Stimulated activated naive CD8-positive, alpha-beta T cell treated with anti-CD3 and anti-CD28 coated beads, Interleukin-15, amount 100 ng/mL, for 72 hours (primary cell): ENCODE measurements at places on chromosomes 5 and 9.
A peak's percentile ranks its signal among the peaks of the same experiment; 100 is the strongest.

DNA sequence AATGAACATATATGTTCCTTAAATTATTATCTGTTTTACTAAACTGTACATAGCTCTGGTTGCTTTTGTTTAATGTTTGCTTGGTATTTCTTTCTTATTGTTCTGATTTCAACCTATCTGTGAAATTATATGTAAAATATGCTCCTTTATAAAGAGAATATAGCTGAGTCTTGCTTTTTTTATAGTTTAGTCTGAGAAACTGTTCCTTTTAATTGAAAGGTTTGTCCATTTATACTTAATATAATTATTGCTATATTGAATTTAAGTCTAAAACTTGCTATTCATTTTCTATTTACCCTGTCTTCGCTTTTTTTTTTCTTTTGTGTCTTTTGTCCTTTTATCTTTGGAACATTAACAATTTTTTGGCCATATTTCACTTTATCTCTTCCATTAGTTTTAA is 712.0 kb downstream of the MAT2B start:
- DNase-seq: no peak

DNA sequence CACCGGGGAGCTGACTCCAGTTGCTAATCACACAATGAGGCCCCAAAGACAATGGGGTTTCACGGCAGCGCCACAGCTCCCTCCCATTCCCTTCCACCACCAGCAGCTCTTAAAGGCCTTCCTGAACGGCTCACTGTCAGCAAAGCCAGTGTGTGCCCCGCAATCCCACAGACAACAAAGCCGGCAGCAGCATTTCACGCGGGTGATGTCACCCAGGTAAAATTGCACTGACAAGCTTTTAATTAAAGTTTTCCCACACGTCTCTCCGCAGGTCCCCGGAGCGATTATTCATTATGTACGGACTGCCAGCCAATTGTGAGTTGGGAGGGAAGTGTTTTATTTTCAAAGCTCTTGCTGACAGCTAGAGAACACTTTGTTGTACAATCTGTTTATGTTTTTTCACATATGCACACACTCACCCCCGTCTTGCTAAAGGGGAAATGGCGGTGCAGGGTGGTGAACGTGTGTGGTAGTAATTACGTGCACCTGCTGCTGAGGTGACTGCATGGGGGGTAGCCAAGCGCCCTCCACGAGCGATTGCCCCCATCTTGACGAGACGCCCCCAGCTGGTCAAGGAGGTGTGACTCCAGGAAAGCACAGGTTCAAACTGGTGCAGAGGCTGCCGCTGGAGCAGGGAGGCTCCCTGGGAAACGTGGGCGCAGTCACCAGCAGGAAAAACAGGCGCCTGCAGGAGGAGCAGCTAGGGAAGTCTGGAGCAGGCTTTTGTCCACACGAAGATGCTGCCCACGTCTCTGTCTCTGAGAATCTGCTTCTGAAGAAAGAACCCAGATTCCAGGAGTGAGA is 65.0 kb downstream of the IRX2 start:
- no peak for DNase-seq

DNA sequence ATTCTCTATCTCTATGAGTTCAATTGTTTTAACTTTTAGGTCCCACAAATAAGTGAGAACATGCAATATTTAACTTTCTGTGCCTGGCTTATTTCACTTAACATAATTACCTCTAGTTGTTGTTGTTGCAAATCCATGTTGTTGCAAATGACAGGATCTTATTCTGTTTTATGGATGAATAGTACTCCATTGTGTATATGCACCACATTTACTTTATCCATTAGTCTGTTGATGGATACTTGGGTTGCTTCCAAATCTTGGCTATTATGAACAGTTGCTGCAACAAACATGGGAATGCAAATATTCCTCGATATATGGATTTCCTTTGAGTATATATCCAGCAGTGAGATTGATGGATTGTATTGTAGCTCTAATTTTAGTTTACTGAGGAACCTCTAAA is 36.3 kb downstream of the MEGF9 start:
- no peak for DNase-seq

DNA sequence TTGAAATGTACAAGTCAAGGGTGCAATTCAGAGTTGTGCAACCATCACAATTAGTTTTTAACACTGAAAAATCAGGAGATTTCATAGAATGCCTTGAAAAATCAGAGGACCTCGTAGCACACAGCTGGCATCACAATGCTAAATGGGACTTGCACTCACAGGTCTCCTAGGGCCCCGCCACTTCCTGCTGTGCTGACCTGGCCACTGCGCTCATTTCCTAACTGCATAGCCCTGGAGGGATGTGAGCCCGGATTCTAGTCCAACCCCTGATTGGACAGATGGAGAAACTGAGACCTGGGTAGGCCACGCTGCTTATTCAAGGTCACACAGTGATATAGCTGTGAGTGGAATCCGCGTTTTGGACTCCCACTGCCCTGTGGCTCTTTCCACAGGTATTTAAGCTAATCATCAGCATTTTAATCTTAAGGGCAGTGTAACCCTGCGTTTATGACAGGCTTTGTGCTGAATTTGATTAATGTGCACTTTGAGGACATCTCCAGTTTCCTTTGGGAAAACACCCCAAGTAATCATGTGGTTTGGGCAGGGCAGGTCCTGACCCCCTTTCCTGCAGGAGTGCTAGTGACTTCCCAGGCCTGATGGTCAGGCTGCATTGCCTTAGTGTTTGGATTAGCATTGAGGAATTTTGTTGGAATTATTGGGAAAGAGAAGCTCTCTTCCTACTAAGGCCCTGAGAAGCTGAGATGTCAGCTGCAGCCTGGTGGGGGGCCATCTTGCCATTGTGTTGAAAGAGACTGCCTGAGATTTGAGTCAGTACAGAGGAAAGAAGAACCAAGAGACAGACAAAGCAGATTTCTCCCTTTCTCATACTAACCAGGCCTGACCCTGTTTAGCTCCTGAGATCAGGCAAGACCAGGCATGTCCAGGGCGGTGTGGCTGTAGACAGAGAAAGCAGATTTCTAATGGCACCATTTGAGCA is 36.2 kb downstream of the STC2 start:
- no peak for DNase-seq

DNA sequence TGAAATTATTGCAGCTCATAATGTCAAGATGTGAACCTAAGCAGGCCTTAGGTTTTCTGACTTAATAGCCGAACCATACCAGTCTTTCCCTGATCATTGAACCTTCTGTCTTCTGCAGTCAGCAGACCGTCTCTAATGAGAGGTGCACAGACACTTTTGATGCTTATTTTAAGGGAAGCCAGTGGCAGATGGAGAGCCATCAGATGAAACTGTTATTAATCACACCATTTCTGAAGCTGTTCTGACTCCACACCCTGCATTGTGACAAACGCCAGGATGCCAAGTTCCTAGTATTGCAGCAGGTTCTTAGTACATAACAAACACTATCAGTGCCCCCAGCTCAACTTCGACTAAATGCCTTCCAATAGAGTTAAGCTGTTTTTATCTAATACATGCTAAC is 43.0 kb downstream of the PIK3R1 start:
- DNase-seq: no peak

DNA sequence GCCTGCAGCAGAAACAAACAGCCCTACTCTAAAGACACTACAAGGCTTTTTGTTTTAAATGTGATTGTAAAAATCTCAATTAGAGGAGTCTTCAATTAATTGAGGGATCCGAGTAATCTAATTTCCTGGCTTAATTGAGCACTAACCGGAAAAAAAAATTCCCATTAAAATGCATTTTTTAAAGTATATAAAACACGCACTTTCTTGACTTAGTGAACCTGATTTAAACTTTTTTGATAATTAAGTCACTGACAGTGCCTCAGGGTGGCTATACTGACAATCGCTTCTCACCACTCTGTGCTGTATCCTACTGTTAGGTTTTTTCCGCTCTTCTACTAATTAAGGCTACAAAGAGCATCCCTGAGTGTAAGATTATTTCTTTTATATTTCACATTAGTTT is 44.4 kb downstream of the DIRAS2 start:
- no peak for DNase-seq

DNA sequence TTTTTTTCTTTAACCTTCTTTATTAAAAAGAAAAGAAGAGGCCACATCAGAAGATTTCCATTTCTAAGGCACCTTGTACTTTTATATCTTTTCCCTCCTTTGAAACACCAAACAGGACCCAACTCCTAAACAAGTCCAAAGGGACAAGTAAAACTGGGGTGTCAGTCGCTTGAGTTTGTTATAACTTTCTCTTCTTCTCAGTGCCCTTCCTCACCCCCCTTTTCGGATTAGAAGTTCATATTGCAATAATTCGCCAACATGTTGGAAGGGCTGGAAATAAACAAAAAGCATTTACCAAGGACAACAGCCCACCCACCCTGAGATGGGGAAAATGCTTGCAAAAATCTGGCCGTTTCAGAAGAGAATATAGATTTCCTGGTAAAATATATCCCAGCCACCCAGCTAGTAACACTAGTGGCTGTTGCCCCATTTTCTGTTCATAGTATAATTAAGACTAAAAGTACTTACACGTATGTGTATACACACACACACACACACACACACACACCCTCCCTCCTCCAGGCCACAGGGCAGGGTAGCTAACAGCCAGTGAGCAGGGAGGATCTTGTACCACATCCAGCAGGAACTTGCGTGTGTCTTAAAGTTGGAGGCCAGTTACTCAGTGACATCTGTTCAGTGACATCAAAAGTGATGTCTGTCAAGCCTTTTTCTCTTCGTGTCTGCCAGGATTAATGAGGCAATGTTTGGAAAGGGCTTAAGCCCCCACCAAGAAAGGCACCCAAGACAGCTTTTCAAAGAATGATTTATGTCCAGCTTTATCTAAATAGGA is 149.1 kb upstream of the KLF4 start:
- no peak for DNase-seq

DNA sequence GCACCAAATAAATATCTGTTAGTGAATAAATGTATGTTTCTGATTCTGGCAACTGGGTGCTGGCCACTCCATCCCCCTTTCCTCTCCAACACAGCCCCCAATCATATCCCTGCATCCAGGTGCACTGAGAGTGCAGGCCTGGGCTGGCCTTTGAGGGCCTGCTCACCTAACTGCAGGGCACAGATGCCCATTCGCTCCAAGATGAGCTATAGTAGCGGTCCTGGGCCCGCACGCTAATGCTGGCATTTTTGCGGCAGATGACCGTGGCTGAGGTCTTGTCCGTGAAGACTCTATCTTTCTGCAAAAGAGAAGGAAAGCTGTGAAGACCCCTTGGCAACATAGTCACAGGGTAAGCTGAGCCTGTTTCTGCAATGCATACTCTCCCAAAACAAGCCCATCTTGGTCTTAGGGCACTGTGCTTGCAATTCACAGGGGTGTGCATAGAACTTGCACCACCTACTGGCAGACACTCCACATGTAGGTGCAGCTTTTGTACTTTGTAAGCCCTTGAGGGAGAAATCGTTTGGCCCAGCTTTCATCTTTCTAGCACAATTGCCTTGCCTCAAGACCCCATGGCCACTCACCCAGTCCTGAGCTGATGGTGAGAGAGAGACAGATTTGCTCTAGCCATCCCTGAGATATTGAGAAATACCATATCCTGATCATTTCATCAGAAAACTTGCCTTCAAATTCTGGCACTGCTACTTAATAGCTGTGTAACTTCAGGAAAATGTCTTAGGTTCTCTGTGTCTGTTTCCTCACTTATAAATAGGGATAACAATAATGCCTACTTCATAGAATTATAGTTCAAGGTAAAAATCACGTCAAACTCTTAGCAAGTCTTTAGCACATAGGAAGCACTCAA is 13.5 kb downstream of the IL12B start:
- DNase-seq: peak; percentile 32

- DNase-seq: no peak
Measured at GRCh38 chr5:98794414-98795080, 21.1 kb downstream of the RGMB start.

GRCh38 chr9:6197330-6197729 is 18.3 kb upstream of the IL33 start:
- no peak for DNase-seq

GRCh38 chr9:121753802-121754654 is 102.6 kb downstream of the DAB2IP start:
- DNase-seq: no peak

- DNase-seq: no peak
Measured at GRCh38 chr5:156687514-156687913, 162.6 kb upstream of the PPP1R2B start.

DNA sequence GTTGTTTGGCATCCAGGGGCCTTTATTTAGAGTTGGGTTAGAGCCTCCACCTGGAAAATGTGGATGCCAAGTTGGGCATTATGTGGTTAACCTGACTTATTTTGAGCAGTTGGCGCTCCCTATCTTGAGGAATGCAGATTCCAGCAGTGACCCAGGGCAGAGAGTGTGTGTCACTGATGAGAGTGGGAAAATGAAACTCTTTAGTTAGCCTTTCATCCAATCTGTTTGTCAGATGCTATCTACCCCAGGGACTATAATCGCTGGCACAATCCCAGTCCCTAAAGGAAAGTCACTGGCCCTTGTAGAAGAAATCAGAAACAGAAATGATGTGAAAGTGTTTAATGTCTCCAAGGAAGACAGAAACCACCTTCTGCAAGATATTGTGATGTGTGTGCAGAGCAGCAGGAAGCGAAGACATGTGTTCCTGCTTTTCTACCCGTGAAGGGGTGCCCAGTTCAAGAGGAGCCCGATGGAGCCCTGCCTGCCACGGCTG is 10.2 kb upstream of the STING1 start:
- DNase-seq: no peak

DNA sequence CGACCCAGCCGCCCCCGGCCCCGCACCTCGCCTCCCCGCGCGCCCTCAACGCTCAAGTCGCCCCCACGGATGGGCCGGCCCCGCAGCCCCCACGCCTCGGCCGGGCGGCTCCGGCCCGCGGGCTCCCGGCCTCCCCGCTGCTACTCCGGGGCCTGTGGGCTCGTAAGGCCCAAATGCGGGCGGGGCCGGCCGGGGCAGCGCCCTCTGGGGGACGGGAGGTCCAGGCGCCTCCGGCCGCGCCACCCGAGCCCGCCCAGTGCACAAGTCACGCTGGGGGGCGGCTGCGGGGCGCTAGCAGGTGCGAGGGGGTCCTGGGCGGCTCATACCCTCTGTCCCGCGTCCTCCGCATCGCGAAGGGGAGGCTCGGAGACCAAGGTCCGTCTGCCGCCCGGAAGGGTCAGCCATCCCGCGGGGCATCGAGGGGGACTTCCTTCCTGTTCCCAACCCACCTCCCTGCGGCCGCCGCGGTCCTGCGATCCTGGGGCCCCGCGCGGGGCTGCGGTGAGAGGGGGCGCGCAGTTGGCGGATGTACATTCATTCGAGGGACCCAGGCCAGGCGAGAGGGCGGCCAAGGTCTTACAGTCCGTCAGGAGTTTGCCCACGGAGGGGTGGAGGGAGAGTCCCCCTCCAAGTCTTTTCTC is at the start of gene CIZ1:
CIZ1 (minus strand) TSS at position 167 of the 641 bp plus-strand sequence. CDS start 715 bp downstream, outside the sequence.
- DNase-seq: peak; percentile 81
